Tracheal epithelial cell (primary cell): ENCODE measurements at places on chromosomes 6 and 20. TPM values are rescaled to one million over a fixed set of nuclear protein-coding genes. Genes with fewer than 3 reads are reported as not detected.

ADGRF4 gene
- total RNA-seq, result 16.0 and 27.0 TPM in 2 replicates

CTCFL gene
- total RNA-seq, result not detected in 2 replicates

DEF6 gene
- total RNA-seq, result 21.0 and 42.8 TPM in 2 replicates

GRM4 gene
- total RNA-seq, result not detected in 2 replicates

C20orf202 gene
- not detected in 2 replicates for total RNA-seq

MICB gene
- 4.7 and 9.9 TPM in 2 replicates for total RNA-seq

C6orf58 gene
- total RNA-seq, result not detected in 2 replicates

ANKEF1 gene
- 2.9 and 6.6 TPM in 2 replicates for total RNA-seq

SAPCD1 gene
- not detected in 2 replicates for total RNA-seq

TGM3 gene
- total RNA-seq, result under 0.01 and 0.43 TPM in 2 replicates
